ENCODE measurements at places on chromosomes 12 and 14.

DNA sequence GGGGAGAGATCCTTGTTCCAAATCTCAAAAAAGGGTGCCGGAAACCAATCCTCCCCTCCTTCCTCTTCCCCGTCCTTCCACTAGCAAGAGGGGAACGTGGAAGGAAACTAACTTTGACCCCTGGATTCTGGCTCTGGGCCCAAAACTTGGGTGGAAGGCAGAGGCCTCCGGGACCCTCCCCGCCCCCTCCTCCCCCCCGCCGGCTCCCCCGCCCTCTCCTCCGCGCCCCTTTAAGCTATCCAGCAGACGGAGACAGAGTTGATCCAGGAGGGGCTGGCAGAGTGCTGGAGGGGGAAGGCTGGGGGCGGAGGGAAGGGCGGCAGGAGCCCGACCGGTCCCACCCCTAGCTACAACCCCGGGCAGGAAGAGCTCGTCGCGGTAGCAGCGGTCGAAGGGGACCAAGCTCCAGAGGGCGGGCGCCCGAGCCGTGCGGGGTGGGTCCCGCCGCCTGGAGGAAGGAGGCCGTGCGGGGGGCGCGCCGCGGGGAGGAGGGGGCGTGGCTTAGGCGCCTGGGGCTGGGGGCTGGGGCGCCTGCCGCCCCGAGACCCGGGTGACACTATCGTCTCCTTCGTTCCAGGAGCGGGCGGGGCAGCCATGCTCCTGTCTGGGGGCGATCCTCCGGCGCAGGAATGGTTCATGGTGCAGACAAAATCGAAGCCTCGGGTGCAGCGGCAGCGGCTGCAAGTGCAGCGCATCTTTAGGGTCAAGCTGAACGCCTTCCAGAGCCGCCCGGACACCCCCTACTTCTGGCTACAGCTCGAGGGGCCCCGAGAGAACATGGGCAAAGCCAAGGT lies at the start of gene NYNRIN:
Gene NYNRIN (plus strand): TSS at position 351 of the 794 bp plus-strand sequence. CDS start 244 bp downstream, at position 595.
- DNase-seq = peak; percentile 55

- no peak for DNase-seq
Observed at GRCh38 chr12:1797011-1797901, 23.1 kb upstream of the LRTM2 start.

DNA sequence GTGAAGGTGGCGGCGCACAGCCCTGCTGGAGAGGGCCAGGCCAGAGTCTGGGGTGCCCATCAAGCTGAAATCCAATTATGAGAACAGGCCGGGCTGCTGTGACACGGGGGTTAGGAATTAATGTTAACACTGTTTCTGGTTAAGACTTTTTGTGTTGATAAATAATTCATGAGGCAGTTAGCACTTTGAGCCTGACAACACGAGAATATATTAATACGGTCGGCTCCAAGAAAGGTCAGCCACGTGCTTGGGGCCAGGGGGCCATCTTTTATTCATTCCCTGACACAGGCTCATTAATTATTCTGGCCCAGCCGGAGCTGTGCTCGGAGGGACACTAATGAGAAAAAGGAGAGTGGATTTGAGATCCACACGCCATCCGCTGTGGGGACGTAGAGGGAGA lies 45.1 kb downstream of the FBRSL1 start:
- no peak for DNase-seq

DNA sequence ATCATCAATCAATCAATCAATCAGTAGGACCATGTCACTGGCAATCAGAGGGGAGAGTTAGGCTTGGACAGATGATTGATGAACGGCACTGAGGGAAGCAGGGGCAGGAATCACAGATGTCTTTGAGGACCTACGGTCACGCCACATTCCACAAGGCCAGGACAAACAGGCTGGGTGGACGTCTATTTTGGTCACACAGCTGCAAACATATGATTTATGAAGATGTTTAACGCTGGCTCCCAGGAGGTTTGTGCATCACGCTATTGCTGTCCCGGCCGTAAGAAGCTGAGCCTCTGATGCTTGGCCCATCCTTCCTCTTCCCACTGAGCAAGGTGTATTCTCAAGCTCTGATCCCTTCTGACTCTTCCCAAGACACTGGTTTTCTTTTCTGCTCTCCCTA lies 160.8 kb downstream of the FOXN3 start:
- DNase-seq = no peak

- no peak for DNase-seq
Observed at GRCh38 chr12:6424008-6424347, 20.8 kb upstream of the CD27 start.

- no peak for DNase-seq
Observed at GRCh38 chr12:58283553-58283952, 342.2 kb downstream of the ATP23 start.

GRCh38 chr12:10369557-10370415 lies 20.1 kb downstream of the KLRK1 start:
- no peak for DNase-seq

- no peak for DNase-seq
Observed at GRCh38 chr12:728781-729180, 23.6 kb upstream of the WNK1 start.

DNA sequence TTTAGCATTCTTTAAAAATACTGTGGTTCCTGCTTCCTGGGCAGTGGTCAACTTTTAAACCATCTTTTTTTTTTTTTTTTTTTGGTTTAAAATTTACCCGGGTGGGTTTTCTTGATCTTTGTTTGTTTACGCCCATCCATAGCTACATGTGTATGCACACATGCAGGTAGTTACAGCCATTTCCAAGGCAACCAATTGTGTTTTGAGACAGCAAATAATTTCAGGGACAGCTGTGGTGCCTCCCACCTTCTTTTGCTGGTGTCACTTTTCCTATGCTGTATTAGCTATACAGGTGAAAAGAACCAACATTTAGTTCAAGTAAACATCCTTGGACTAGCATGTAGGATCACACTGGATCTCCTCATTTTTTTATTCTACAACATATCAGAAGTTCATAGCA lies 52.0 kb upstream of the PSMA6 start:
- no peak for DNase-seq

- no peak for DNase-seq
Observed at GRCh38 chr14:103634156-103634555, 5.1 kb downstream of the KLC1 start.

GRCh38 chr14:73293782-73294781 lies 56.8 kb downstream of the PAPLN start:
- no peak for DNase-seq

- no peak for DNase-seq
Observed at GRCh38 chr12:64877363-64878004, 53.0 kb downstream of the TBC1D30 start.

DNA sequence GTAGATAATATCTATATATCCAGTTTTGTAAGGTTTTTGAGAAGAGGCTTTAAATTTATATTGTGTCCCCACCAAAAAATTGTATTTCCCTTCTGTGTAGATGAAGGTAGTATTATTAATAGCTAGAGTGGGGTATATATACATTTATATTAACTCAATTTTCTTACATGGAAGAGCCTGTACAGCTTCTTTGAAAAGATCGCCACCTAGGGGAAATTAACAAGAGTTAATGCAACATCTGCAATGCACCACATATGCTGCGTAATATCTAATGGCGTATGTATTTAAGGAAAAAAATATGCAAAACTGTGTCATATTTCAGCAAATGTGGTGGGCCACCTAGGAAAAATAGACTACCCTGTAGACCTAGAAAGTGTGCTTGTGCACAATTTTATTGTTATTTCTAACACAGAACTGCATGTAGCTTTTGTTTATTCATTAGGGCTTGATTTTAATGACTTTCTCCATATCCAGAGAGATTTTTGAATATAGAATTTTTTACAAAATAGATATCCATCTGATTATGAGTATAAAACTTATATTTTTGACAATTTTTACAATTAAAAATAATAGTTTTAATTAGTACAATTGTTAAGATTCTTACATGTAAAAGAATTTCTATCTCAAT lies 14.0 kb downstream of the CCER1 start:
- peak; percentile 71 for DNase-seq

DNA sequence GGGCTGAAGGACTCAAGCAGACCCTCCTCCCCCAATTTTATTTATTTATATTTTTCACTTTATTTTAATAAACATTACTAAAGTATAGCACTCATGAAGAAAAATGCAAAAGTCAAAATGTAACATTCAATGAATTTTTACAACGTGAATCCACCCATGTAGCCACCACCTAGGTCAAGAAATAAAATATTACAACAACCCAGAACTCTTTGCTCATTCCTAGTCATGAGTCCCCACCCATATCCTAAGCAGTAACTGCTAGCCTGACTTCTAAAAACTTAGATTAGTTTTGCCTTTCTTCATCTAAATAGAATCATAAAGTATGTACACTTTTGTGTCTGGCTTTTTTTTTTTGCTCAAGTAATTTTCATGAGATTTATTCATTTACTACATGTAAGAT lies 86.9 kb upstream of the CRY1 start:
- DNase-seq = no peak

- no peak for DNase-seq
Observed at GRCh38 chr14:89844508-89844907, 110.0 kb downstream of the EFCAB11 start.

DNA sequence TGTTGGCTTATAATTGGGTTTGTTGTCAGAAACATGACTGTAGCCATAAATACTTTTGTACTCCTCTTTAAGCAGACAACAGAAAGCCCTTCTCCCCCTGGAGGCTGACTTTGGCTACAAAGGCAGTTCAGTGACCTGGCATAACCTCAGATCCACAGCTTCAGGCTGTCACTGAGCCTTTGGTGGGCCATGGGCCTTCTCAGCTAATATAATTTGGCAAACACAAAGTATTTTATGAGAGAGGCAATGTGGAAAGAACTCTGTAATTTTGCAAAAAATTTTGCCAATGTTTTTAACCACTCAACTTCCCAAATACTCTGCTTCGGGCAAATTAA lies 15.5 kb upstream of the MGP start:
- no peak for DNase-seq

DNA sequence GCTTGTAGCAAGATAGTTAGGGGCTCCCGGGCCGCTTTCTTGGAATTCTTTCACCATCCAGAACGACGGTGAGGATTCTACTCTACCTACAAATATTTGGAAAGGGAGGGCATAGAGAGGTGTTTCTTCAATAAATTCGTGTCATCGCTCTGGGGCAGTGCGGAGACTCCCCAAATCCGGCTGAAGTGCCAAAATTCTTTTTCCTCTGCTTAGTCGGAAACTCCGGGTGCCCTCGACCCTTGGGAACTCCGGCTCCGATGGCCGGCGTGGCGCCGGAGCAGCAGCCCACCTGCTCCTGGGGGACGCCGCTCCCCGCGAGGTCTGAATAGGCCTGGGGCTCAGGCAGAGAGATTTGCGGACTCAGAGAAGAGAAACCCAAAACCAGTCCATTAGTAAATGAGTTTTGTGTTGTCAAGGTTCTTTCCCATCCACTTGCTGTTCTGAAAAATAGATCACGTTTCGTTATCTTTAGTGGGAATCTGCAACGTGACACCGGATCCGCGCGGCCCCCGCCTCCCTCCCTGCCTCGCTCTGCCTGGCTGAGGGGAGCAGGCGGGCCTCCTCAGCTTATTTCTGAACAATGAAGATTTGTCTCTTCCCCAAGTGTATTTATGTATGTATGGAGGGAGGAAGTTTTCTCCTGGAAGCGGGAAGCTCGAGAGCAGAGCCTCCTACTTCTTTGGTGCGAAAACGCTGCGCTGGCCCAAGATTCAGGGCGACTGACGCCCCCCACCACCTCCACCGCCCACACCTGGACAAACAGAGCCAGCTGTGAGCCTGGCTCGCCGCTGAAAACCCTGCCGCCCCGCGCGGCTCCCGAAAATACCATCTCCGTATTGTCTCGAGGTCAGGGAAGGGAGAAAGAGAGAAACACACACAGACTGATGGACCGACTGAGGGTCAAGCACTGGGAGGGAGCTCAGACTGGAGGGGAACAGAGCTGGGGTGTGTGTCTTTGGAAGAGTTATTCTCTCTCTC lies 3.7 kb upstream of the SIX1 start:
- no peak for DNase-seq

DNA sequence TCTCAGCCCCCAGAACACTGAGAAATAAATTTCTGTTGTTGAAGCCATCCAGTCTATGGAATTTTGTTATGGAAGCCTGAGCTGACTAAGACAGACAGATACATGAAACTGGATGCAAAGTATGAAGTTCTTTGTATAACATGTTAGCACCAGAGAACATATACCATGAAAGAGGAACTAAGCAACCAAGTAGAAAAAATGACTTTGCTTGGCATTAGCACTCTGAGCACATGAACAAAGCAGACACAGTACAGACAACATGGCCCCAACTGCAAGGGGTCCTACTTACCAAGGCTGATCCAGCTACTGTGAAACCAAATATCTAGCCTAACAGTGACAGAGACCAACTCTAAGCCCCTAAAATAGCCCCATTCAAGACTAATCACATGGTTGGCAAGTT lies 13.8 kb downstream of the EXOC5 start:
- no peak for DNase-seq

DNA sequence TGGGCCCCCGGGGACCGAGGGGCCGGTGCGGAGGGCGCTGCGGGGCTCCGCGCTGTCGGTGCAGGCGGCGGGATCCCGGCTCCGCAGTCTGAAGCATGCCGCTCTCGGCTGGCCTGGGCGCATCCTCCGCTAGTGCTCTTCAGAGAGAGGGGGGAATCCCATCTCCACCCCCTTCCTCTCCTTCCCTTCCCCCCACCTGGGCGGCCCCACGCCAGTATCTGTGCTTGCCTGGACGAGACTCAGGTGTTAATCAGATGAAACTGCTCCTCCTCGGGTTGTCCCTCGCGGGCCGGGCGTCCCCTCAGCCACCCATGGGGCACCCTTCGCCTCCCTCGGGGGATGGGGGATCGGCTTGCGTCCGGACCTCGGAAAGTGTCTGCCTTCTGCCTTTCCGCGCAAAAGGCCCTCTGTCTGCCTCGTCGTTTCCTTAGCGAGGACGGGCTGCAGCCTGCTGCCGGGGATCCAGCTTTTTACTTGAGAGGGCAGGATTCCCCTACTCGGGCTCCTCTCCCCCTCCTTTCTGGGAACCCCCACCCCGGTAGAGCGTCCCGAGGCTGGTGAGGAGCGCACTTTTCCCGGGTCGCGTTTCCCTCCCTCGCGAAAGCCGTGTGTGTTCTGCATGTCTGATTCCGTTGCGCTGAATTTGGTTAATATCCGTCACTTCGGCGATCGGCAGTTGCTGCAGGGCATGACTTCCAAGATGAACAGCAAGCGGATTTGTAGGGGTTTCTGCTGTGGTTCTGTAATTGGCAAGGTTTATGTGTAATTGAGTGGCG lies 1.1 kb downstream of the GPHN start:
- DNase-seq = peak; percentile 15

DNA sequence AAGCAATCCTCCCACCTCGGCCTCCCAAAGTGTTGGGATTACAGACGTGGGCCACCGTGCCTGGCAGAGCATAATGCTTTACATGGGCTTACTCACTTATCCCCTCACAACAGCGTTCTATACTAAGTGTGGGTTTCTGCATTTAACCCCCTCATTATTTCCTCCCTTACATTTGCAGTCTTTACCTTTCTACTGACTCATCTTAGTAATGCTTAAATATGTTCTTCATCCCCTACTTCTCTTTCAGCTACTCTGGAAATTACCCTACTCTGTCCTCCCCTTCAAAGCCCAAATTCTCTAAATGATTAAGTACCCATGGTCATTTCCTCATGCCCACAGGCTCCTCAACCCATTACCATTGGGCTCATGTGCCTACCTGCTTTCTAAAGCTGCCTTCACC lies 40.7 kb downstream of the NKX2-1 start:
- no peak for DNase-seq

Measured in fibroblast of skin of right quadriceps (primary cell).